ENCODE measurements at places on chromosomes 4 and X.

DNA sequence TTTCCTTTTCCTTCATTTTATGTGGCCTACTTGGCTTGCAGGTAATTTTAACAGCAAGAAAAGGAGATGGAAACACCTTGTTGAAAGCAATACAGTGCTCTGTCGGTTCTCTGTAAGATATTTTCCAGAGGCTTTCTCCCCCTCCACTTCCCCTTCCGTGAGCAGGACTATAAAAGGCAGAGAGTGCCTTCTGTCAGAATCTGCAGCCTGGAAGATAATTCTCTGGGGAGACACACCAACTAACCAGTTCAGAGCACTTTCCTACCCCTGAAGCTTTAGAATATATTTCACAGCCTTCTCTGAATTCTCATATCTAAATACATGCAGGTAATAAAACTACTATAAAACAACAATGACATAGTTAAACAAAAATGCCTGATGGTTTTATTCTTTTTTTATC lies 141.1 kb downstream of the IDS start:
- no peak for DNase-seq

DNA sequence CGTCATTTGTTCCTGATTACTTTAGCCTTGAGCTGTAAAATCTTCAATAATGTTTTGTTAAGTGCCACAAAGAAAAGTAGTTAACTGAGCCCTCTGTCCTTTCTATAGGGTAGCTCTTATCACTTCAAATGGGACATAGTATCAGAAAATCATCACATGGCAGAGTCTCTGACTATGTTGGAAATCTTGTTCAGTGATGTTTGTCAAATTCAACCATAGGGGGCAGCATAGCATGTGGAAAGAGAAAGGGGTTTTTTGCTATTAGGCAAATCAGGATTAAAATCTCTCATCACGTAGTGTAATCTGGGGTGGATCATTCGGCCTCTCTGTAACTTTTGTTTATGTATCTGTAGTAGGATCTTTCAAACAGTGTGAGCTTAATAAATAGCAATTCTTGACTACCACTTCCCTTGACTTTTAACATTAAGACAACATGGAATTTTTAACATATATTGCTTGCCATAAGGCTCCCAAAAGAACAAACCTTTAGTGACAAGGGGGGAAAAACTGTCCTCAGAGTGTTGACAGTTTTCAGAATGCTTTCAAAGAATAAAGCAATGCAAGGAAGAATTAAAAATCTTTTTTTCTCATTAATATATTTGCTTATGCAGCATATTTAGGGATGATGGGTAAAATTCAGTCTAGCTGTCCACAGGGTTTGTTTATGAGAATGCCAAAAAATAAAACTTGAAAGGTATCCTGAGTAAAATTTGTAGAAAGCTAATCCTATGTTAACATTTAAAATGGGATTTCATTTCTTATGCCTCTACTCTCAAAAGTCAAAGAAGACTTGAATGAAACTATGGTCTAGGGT lies 127.2 kb downstream of the FBXW7 start:
- no peak for DNase-seq

GRCh38 chr4:147491086-147491485 lies 10.2 kb downstream of the EDNRA start:
- no peak for DNase-seq

- no peak for DNase-seq
These were observed 31.4 kb upstream of the ADH1C start for GRCh38 chr4:99383833-99384392.

DNA sequence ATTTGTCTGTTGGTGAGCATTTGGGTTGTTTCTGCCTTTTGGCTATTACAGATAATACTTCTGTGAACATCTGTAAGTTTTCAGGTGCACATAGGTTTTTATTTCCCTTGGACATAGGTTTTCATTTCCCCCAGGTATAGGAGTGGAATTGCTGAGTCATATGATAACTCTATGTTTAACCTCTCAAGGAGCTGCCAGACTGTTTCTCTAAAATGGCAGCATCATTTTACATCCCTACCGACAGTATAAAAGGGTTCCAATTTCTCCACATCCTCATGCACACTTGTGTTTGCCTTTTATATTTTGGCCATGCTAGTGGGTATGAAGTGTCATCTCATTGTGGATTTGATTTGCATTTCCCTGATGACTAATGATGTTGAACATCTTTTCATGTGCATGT lies 53.5 kb downstream of the TMEM164 start:
- no peak for DNase-seq

DNA sequence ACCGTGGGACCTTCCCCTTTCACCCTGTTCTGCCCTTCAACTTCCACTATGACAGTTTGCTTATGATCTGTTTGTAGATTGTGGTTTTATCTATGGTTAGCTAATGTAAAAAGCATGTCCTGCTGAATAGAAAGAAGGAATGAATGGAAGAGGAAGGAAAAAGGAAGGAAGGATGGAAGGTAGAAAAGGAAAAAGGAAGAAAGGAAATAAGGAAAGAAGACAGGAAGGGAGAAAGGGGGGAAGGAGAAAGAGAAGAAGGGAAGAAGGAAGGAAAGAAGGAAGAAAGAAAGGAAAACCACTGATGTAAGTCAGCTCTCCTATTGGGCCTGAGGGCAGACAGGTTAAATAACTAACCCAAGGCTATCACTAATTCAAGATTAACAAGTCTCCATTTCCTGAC lies 319.1 kb upstream of the KLF3 start:
- no peak for DNase-seq

- DNase-seq, result no peak
These were observed 29.6 kb upstream of the NKRF start for GRCh38 chrX:119635799-119636198.

DNA sequence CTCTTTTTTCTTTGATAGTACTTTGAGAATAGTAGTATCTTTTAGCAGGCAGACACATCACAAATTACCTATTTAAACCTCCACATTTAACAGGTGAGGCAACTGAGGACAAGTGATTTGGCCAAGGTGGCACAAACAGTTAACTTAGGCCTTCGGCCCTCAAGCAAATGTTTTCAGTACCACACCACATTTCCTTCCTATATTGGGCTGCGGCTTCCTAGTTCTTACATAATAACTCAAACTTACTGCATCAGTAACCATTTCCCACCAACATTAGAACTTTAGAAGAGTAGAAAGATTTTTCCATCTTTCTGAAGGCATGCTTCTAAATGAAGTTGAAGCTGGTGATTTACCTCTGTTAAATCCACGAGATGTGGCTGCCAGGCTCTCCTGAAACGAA lies 63.2 kb upstream of the SLC4A4 start:
- no peak for DNase-seq

DNA sequence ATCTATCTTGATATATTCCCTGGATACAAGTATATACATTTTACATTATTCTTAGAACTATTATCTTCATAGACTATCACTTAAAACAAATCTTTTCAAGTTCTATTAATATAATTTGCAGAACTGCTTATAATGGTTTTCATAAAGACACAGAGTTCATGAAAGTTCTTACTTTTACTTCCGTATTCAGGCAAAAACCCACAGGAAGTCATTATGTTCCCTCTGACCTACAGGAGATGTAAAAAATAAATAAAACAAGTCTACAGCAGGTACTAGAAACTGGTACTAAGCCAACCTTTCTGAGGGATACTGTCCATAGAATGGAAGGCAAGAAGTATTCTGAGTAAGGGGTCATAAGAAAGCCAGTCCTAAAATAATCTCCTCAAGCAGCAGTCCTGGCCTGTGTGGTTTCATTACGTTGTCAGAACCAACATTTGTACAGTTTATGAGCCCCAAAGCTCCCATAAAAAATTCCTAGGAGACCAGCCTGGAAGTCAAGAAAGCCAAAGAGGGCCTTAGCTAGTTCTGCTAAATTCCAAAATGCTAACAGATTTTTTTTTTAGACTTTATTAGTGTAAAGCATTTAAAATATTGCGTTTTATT lies 68.6 kb downstream of the CAMK2D start:
- DNase-seq, result no peak

- no peak for DNase-seq
These were observed 4.0 kb downstream of the C4orf46 start for GRCh38 chr4:158667651-158668198.

DNA sequence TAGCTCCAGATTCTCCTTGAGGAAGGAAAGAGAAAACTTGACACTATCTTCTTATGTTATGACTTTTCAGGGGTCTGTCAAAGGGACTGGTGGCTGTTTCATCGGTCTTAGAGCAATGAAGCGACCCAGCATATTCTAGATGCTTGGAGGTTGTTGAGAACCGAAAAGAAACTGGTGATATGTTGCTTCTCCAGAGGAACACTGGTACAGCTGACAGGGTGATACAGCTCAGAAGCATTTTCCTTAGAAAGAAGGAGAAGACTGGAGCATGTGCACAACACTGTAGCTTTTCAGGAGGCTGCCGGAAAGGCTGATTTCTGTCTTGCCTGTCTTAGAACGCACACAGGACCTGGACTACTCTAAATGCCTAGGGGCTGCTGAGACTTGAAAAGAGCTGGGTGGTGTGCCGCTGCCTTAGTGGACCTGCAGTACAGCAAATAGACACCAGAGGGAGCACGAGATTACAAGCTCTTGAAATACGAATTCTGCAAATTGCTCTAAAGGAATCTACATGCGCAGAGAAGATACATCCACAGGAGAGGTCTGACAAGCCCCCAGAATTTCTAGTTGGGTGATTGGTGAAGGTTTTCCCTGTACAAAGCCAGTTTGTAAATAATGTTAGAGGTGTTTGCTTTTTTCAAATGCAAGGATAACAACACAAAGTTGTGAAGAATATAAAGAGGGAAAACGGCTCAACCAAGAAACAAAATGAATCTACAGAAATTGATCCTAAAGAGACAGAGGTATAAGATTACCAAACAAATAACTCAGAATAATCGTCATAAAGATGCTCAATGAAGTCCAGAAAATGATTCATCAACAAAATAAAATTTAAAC lies 223.1 kb upstream of the DMD start:
- no peak for DNase-seq

DNA sequence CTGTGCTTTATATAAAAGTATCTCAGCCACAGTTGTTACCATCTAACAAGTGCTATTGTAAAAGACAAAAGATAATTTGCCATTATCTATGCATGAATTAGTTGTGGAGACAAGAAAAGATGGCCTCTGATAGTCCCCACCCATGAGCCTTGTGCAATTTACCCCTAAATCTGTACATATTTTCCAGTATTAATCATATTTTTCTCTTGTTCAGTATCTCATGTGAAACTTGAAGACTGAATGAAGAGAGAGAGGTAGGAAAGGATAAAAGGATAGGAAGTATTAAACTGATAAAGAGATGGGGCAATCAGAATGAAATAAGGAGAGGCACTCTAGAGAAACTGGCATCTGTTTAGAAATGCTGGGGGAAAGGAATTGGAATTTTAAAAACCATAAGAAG lies 3.7 kb downstream of the MYOZ2 start:
- no peak for DNase-seq

DNA sequence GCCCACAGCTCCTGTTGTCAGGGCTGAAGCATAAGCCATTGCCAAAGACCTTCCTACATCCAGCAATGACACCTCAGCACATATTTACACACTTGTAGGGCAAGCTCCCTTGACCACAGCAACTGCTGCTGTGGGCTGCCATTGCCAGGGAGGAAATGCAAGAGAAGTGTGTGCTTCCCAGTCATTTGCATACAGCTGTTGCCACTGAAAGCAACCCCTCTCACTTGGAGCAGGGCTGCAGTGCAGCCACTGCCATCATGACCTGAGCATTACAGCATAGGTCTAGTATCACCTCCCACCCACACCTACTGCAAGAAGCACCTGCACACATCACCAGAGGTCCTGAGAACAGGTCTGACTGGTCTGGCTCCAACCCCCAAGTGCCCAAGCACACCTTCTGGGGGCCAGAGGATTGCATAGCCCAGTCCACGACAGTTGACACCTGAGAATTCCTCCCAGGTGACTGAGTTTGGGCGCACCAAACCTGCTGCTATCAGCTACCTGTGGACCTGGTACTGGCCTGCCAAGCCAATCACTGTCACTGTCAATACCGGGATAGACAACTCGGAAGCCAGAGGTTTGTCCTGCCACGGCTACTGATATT lies 636.5 kb upstream of the SLIT2 start:
- no peak for DNase-seq

- no peak for DNase-seq
These were observed 303.3 kb downstream of the FRMPD4 start for GRCh38 chrX:12441381-12442128.

GRCh38 chr4:69843932-69844331 lies 16.0 kb downstream of the SULT1E1 start:
- DNase-seq, result no peak

DNA sequence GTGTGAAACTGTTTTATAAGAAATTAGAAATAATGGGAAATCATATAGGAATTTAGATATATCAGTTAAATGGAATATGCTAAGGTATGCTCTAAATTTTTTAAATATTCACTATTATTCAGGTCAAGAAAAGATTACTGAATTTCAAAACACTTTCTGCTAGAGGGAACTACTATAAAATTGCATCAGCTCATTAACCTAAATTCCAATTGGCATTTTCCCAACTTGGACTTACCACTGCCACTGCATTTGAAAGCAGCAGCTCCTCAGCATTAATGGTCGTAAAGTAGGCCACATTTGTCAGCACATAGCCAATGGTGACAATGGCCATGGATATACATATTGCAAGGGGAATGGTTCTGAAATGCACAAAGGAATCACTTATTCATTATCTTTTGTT lies 57.3 kb downstream of the SLC7A11 start:
- no peak for DNase-seq

- DNase-seq, result no peak
These were observed 161.7 kb downstream of the SMARCA1 start for GRCh38 chrX:129361576-129361975.

DNA sequence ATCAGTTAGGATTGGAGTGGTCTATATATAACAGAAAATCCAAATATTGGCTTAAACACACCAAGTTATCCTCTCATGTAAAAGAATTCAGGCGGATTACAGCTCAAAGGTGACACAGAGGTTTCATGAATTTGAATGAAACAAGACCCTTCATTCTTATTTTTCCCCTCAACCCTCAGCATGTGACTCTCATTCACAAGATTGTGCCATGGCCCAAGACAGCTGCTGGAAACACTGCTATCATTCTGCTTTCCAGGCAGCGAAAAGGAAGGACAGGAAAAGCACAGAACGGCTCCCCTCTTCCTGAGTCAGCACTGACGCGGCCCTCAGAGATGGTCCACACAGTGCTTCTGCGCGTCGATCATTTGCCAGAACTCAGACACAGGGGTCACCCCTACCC lies 891.0 kb upstream of the FRG1 start:
- no peak for DNase-seq

- no peak for DNase-seq
These were observed 64.0 kb downstream of the MANBA start for GRCh38 chr4:102696758-102697157.

DNA sequence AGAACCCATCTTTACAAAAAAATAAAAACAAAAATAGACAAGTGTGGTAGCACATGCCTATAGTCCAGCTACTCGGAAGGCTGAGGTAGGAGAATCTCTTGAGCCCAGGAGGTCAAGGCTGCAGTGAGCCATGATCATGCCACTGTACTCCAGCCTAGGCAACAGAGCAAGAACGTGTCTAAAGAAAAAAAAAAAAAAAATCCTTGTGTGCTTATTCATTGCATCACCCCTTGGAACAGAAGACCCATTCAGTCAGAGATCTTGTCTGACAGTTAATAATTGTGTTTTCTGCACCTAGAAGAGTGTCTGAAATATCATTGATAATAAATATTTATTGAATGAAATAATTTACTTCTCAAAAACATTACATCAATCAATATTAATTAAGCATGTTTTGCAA lies 97.4 kb upstream of the TBL1X start:
- no peak for DNase-seq

- DNase-seq, result no peak
These were observed 30.2 kb upstream of the NKX6-1 start for GRCh38 chr4:84529169-84529751.

GRCh38 chr4:86706923-86707597 lies 112.9 kb downstream of the PTPN13 start:
- no peak for DNase-seq

All from stimulated activated CD8-positive, alpha-beta memory T cell treated with anti-CD3 and anti-CD28 coated beads, Interleukin-4, amount 100 ng/mL, for 4 hours (primary cell).